ENCODE measurements at places on chromosomes 4 and X. TPM values are rescaled to one million over a fixed set of nuclear protein-coding genes. Genes with fewer than 3 reads are reported as not detected.

The FAM200B gene
- 81.3 TPM for polyA plus RNA-seq

The MAGEA11 gene
- not detected for polyA plus RNA-seq

The CXXC4 gene
- polyA plus RNA-seq, result not detected

The WDR17 gene
- 0.50 TPM for polyA plus RNA-seq

The CD99 gene
- polyA plus RNA-seq, result 137 TPM

GRCh38 chr4:131091896-131092295, 1995.9 kb downstream of the C4orf33 start:
- DNase-seq, result no peak

GRCh38 chr4:125801924-125802323, 487.2 kb downstream of the FAT4 start:
- DNase-seq, result no peak

- no peak for DNase-seq
These were observed 1.0 kb downstream of the ARMCX1 start for GRCh38 chrX:101551380-101551767.

GRCh38 chrX:22325096-22325495, 52.4 kb downstream of the CBLL2 start:
- DNase-seq, result no peak

DNA sequence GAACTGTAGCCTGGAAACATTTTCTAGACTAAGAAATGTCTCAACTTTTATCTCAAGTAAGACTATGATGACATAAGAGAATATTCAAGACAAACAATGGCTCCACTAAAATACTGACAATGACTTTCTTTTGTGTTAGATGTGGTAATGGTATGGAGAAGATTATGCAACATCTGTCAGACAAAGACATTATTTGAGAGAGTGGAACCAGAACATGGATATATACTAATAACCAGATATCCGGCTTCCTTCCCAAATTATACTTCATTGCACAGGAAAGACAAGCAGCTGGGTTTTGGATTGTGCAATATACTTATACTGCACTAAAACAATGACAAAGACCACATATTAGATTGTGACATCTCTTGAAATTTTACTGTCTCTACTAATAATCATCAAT, 290.8 kb upstream of the GIMD1 start:
- DNase-seq, result no peak

DNA sequence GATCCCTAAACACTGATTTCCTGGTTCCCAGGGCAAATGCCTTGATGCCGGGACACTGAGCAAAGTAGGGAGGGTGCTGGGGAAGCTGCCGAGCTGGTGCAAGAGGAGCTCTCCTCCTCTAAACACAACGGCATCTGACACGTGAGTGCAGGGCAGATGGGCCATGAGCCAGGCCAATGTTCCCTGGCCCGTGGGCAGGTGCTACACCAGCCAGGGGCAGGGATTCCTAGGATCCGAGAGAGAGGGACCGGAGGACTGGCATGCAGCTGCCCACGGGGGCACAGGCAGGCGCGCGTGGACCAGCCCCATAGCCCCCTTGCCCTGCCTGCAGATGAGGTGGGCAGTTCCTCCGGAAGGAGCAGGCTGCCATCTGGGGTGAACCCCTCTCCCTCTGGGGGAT, 66.8 kb upstream of the AFAP1 start:
- no peak for DNase-seq

- no peak for DNase-seq
These were observed 334.5 kb upstream of the PCDH7 start for GRCh38 chr4:30385650-30386049.

- DNase-seq, result peak; percentile 38
These were observed 87.5 kb downstream of the LEF1 start for GRCh38 chr4:108081256-108081655.

- no peak for DNase-seq
These were observed 244.5 kb upstream of the FSTL5 start for GRCh38 chr4:162408309-162408708.

DNA sequence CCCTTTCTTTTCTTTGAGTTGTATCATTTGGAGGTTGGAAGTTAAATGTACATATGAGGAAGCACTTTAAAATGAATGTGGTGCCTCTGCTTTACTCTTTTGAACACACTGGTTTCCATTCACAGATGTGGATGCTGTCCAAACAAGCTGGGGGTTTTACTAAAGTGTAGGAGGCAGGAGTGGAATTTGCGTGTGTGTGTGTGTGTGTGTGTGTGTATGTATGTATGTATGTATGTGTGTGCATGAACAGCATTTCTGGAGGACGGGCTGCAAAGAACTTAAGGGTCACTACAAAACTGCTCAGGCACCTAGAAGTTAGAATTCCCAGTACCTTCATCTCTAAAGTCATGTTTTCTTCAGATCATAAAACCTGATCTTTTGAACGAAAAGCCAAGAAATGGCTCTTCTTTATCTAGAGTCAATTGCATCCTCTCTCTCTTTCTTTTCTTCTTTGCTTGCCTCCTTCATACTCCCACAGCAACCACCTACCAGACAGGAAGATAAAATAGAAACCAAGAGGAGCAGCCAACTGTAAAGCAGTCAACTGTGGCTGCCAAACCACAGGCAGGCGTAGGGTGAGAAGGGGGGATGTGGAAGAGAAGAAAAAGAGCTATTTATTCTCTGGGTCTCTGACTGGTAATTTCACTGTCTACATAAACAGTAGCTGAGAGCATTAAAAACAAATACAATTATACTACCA, 177.0 kb upstream of the RASGEF1B start:
- DNase-seq, result peak; percentile 20

DNA sequence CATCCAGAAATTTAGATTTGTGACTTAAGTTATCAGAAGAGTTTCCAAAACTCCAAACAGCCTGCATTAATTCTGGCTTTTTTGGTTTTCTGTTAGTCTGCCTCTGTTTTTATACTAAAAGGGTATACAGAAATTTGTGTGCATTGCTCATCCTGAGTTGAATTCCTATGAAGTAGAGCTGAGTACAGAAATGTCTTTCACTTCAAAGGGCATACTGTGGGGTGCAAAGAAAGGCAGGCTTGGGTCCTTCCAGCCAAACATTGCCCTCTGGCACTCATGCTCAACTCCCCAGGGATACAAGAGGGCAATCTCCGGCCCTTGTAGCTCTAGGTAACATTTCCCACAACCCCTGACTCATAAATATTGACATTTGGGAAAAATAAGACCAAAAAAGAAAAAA, 27.6 kb upstream of the TMEM184C start:
- no peak for DNase-seq
